ENCODE measurements at places on chromosomes 3 and 15.

GRCh38 chr15:97470417-97470816, 490.1 kb upstream of the ARRDC4 start:
- no peak for DNase-seq

- no peak for DNase-seq
Observed at GRCh38 chr15:70879401-70879800, 12.8 kb downstream of the THAP10 start.

- DNase-seq: no peak
Observed at GRCh38 chr15:85584872-85585271, 204.5 kb downstream of the AKAP13 start.

DNA sequence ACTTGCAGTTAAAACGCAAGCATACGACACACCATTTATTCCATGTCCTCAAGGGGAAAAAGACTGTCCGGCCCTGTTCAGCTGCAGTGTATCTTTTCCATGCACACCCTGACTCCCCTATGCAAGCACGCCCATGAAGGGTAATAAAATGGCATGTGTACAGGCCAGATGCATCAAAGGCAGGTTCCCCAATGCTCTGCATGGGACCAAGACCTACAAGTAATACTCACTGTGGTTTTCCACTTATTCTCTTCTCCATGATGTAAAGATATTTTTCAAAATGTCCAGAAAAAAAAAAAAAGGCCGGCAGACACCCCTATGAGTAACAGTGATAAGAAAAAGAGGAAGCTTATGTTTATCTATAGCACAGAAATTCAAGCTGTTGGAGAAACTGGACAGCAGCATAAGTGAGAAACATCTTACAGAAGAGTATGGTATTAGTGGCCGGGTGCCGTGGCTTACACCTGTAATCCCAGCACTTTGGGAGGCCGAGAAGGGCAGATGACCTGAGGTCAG, 70.8 kb downstream of the MCF2L2 start:
- DNase-seq: no peak

- DNase-seq: no peak
Observed at GRCh38 chr3:81485444-81485865, 276.0 kb downstream of the GBE1 start.

DNA sequence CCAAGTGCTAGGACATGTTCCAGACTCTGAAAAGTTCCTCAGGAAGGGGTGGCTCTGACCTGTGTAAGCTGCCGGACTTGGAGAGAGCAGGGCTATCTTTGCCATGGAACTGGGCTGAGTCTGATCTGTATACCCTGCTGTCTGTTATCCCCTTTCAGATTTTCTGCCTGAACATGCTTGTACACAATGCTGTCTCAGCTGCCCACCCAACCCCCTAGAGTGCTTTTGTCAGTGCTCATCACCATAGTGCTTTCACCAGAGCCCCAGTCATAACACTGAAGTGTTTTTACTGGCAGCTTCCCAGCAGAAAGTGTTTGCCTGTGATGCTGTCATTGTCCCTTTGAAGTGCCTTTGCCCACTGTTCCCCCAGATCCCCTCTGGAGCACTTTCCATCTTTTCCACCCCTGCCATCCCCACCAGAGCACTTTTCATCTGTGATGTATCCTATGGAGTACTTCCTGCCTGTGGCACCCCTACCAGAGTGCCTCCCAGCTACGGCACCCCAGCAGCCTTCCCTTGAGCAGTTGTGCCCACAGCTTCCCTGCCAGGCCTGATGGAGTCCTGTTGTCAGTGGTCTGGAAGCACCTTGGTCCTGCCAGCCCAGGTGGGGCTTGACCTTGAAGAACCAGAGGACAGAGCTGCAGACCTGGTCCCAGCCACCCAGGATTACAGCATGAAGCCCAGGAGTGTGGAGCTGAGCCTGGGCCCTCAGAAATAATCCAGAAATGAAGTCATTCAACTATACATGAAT, 397.7 kb downstream of the DIPK2A start:
- DNase-seq: no peak

DNA sequence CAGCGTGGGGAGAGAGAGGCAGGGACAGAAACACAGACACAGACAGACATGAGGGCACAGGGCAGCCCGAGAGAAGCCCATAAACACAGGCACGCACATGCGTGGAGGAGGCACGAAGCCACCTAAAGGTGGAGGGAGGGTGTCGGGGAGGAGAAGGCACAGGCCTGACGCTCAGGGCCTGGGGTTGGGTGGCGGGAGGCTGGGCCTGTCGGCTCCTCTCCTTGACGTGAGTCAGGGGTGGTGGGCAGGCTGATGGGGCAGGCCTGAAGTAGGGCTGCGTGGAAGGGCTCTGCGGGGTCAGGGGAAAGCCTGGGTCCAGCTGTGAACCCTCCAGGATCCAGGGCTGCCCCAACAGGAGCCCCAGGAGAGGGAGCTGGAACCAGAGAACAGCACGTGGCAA, 74.2 kb downstream of the EPHB3 start:
- DNase-seq: no peak

DNA sequence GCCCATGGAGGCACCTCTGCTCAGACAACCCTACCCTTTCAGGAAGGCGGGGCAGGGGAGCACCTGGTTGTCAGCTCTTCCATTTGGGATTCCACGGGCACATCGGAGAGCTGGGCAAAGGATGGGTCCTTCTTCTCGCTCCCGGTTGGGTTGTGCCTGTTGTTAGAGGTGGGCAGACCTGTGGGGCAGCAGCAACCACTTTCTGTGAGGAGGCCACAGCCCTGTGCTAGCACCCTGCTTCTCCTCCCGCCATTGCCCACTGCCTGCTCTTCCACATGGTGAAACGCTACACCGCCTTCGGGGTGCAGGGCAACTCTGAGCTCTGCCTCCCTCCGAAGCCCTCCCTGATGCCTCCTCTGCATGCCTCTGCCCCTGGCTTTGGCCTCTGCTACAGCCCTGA, 7.0 kb upstream of the HHATL start:
- DNase-seq: no peak

GRCh38 chr3:167653760-167654159, at the start of gene WDR49:
TSS of gene WDR49 (minus strand) at chr3:167653942. CDS start at chr3:167653425, 517 bp downstream.
- no peak for DNase-seq

GRCh38 chr3:180633722-180634121, 31.8 kb downstream of the TTC14 start:
- no peak for DNase-seq

DNA sequence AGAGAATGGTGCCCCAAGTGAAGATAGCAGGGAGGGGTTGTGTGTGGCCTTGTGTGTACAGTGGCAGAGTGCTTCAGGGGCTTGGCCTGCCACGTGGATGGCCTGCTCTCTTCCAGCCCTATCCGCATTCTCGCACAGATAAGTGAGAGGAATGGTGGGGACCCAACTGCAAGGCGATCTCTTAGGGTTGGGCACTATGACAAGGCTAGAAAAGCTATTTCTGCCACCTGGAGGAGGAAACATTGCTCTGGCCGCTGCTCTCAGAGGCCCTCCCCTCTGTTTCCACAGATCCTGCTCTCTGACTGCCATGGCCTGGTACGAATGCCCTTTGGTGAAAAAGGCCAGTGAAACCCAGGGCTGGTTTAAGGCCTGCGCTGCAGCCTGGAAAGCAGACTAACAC, 20.6 kb downstream of the EEFSEC start:
- DNase-seq: no peak

GRCh38 chr3:168088106-168088720, 7.5 kb downstream of the GOLIM4 start:
- DNase-seq: no peak

DNA sequence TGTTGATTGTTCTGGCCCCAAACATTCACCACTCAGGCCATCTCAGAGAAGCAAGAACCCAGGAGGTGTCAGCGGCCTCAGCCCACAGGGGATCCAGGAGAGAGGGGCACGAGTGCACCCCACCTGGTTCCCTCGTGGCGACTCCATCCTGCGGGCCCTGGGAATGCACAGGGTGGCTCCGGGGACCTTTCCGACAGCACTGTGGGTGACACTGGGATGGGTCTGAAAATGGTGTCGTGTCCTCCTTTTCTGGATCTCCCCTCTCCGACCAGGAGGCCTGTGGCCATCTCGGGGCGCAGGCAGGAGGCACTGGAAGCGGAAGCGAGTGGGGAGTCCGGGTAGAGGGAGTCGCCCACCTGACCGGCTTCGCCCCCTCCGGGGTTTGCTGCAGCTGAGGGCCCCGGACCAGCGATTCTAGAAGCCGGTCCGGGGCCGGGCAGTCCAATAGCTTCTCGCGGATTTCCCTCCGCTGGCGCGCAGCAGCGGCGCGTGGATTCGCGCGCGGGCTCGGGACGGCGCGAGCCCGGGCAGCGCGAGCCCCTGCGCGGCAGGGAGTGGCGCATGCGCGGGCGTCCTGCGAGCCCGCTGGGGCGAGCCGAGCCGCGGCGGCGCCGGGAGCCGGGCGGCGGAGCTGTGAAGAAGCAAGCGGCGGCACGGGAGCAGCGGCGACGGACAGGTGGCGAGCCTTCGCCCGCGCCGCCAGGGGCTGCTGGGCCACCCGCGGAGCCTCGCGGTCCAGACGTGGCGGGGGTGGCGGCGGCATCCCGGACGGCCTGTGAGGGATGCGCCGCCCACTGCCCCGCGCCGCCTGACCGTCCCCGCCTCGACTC, at the start of gene DOCK3:
TSS of gene DOCK3 (plus strand) at position 579 of the 830 bp plus-strand sequence. CDS start 337 bp downstream, outside the sequence.
- peak; percentile 62 for DNase-seq

DNA sequence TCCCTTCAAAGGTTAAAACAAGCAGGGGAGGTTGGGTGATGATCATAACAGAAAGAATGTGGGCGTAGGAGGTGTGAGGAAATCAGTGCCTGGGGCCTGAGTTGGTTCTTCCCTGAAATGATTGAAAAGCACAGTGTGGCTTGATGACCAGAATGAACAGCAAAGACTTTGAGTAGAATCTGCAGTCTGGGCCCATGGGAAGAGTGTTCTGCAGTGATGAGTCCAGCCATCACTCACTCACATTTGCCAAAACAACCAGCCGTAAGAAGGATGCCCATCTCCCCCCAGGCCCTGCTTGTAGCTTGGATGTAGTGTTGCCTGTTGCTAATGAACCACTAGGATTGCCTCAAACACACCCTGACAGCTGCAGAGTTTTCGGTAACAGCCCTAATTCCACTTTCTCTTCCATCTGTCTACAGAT, 67.9 kb downstream of the VGLL3 start:
- no peak for DNase-seq

- no peak for DNase-seq
Observed at GRCh38 chr15:66884661-66885237, 180.7 kb upstream of the SMAD3 start.

DNA sequence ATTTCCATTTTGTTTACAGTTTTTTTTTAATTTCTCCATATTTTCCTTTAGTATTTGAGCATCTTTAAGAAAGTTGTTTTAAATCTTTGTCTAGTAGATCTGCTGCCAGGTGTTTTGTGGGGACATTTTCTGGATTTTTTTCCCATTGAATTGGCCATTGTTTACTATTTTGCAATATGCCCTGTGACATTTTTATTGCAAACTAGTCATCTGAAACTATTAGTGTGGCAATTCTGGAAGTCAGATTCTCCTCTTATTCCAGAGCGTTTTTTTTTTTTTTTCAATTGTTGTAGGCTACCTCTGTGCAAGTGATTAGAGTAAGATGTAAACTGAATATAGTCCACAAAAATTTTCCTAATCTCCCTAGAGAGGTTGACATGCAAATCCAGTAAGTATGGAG, 334.2 kb downstream of the PYDC2 start:
- no peak for DNase-seq

DNA sequence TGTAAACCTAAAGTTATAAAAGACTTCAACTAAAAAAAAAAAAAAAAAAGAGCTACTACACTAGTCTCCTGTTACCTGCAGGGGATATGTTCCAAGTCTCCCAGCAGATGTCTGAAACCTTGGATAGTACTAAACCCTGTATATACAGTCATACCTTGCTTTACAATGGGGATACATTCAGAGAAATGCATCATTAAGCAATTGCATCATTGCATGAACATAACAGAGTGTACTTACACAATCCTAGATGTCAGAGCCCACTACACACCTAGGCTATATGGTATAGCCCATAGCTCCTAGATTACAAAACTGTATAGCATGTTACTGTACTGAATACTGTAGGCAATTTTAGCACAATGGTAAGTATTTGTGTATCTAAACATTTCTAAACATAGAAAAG, 119.1 kb downstream of the GMPS start:
- DNase-seq: no peak

DNA sequence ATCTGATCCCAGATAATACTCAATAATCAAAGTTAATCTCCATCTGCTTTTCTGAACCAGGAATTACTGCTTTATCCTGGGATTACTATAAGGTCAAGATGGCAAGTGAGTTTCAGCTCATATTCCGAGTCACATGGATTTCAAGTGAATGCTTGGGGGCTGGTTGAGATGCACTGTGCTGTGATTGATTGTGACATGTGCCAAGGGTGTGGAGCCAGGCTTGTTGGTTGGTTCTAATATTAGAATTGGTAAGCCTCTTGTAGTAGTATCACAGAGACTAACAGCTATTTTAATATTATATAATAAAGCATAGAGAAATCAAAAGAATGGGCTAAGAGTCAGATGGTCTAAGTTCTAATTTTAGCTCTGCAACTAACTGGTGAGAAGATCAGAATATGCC, 74.2 kb upstream of the ICE2 start:
- DNase-seq: no peak

- no peak for DNase-seq
Observed at GRCh38 chr3:64921281-64922065, 233.7 kb upstream of the ADAMTS9 start.

DNA sequence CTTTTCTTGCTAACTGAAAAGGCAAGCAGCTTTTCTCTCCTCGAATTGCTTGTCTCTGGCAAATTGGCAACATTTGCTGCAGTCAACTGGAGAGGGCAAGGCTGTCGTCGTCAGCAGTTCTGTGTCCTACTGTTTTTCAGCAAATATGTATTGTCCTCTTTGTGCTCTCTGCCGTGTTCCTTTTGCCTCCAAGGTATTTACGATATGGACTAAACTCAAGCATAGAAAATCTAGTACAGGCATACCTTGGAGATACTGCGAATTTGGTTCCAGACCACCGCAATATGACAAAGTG, 558 bp upstream of the SLC30A4 start:
- DNase-seq: no peak

GRCh38 chr3:73319179-73319769, 257.8 kb downstream of the EBLN2 start:
- no peak for DNase-seq

DNA sequence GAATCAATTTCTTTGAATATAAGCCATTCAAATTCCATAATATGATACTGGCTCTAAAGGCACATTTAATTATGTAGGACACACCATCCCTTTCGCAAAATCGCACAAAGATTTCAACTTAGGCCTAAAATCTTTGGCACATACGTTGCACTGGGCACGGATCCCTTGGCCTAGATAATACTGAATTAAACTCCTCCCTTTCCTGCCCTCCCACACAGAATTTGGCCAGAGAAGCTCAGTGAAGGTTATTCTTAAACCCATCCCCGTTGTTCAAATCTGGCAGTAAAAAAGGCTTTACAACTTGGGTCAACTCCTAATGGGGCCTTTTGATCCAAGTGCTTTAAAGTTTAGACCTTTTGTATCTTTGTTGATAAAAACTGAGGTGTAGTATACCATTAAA, 247.2 kb downstream of the PTPRG start:
- DNase-seq: no peak

- no peak for DNase-seq
Observed at GRCh38 chr3:101544161-101544850, 17.4 kb upstream of the TRMT10C start.

GRCh38 chr3:195010551-195011100, 260.3 kb downstream of the XXYLT1 start:
- no peak for DNase-seq

GRCh38 chr15:68488290-68488689, 56.3 kb upstream of the ITGA11 start:
- no peak for DNase-seq

Measured in activated naive CD4-positive, alpha-beta T cell treated with Interleukin-2 at 50 U/mL for 16 hours (primary cell).